Activated T-cell treated with anti-CD3 and anti-CD28 coated beads, Interleukin-2, amount 50 U/mL, for 72 hours (primary cell): ENCODE measurements at places on chromosomes 11 and 22.

DNA sequence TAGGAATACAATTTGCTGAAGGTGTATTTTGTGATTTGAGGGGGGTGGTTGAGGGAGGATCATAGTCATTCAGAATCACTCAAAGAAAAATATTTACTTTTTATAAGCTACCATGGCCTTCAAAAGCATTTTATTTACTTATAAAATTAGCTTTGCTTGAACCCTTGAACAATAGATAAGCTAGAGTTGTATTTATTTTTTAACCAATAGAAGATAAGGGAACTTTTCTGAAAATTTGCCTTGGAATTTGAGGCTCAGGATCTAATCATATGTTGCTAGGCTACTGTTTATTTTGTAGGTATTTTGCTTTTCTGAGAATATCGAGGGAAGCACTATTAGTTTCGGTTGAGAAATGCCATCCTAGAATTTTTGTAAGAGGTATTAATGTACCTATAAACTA is 82.1 kb downstream of the EMSY start:
- no peak for DNase-seq

DNA sequence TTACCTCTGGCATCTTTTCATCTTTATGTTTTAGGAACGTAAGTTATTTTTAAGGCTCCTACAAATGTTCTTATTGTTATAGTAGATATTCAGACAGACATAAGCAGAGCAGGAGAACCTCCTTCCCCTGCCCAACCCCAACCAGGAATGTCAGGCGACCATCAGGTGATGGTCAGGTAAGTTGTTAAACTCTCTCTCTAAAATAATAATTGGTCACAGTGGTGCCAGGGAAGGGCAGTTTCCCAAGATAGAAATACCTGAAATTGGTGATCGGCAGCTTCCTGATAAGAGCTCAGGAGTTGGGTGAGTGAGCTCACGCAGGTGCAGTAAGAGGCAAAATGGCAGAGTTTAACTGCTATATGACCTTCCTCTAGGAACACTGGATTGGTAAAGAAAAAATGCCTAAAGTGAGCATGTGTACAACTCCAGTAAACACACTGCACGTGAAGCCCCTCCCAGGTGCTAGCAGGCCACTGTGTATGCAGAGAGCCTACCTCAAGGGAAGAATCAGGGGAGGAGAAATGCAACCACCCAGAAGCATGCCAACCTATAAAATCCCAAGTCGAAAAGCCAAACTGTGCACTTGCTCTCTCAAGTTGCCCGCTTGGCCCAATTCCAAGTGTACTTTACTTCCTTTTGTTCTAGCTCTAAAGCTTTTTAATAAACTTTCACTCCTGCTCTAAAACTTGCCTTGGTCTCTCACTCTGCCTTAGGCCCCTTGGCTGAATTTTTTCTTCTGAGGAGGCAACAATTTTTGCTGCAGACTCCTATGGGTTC is 273.9 kb downstream of the SBF2 start:
- no peak for DNase-seq

GRCh38 chr11:17611503-17612220 is 64.6 kb downstream of the OTOG start:
- no peak for DNase-seq

DNA sequence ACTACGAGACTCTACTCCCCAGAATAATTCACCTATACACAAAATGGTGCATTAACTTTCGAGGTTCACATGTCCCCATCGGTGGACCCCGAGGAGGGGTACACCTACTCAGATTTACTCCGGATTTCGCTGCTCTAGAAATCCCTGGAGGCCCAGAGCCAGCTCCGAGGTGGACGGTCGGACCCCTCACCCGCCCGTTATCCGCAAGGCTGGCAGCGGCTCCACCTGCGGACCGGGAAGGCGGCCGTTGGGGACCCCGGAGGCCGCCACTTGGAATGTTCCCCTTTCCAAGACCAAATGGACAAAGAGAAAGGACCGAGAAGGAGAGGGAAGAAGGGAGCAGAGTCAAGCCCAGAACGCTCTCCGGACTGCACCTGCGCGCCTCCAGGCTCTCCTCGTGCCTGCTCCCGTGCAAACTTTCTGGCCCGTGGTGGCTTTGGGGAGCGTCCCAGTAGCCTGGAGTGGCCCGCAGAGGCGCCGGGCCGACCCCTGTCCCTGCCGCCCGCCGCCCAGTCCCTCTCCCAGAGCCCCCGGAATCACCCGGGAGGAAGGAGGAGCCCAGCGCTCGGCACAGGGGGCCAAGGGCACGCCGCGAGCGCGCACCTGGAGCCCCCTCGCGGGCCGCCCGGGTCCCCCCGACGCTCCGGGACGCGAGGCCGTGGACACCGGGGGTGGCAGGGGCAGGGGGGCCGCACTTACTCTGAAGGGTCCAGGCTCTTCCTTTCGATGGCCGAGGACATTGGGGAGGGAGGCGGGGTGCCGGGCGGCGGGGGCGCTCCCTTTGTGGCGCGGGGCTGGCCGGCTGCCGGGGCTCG is 23.0 kb downstream of the LMO2 start:
- DNase-seq: no peak

DNA sequence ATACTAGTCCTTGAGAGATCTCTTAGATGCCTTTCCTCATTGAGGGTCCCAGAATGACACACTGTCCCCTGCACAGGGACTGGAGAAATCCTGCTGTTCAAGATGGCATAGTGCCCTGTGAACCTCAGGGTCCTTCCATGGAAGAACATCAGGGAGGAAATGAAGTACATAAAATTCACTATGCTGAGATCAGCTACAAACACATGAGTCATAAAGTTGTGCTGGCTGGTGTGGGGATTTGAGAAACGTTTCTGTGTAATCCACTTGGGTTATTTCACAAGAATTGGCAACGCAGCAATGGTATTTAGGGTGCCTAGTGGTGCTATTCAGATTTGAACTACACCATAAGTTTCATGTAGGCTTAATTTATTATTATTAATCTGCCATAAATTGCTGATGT is 174.4 kb downstream of the MAML2 start:
- peak; percentile 35 for DNase-seq

DNA sequence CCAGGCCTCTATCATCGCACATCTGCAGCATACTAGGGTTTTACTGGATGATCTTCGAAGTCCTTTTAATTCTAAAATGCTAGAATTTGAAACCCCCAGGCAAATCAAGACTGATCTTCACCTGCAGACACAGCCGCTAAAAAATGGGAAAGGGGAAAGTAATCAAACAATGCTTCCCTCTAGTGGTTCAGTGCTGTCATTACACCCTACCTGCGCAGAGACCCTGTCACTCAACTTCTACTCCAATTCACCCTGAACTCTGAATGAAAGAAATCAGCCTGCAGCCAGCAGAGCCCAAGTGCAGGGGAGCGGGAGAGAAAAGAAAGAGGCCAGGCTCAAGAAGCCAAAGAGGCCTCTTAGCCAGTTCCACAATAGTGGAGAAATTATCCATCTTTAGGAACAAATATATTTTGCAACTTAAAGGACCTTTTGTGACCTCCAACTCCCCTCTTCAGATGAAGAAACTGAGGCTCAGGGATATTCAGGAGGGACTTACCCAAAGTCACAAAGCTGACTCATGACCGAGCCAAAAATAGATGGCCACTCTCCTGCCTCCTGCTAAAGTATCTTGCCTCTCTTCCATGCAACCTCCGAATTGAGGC is 33.0 kb downstream of the SERGEF start:
- peak; percentile 12 for DNase-seq

- DNase-seq: no peak
These were observed 37.7 kb upstream of the ADORA2A start for GRCh38 chr22:24389680-24390079.

DNA sequence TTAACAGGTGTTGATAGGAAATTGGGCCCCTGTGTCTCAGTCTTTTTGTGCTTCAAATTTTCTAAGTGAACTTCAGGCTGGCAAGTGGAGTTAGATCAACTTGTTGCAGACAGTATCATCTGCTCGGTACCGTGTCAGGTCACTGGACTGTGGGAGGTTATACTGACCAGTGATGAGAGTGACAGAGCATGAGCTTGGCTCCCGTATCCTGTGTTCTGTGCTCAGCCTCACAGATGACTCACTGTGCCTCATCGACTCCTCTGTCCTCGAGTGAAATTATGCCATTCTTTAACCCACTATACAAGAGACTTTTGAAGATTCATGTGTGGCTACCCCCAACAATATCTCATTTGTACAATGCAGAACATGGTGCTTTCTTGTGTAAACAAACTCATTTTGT is 7.9 kb downstream of the GRAP2 start:
- no peak for DNase-seq

DNA sequence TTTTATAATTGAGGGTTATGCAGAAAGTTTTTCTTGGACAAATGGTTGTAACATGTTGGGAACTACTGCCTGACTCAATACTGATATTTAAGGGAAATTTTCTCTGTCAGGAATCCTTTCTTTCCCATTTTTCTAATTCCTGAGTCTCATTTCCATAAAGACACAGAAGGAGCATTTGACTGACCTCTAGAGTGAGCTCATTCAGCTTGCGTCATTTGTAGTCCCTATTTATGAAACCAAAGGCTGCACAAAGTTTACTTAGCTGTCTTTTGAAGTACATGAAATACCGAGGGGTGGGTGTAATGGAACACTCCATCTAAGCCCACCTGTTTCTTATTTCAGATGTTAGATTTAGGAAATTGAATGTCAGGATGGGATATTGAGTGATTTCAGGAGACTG is 359.5 kb upstream of the C11orf87 start:
- no peak for DNase-seq

DNA sequence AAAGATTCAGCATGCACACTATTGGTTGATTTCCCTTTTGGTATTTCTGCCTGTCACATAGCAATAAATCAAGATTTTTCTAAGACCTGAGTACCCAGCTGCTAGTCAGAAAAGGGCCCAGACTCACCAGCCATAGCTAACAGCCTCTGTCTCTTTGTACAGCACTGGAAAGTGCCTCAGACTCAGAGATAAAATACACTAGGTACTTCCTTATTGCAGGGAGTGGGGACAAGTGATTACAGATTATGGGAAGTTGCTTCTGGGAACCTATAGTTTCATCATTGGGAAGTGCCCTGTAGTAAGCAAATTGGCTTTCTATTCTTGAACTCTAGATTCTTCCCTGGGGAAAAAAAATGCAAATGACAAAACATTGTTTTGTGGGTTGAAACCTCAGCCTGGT is at the start of gene CASP5:
TSS of gene CASP5 (minus strand) at position 166 of the 400 bp plus-strand sequence. CDS start at position 134, 32 bp downstream.
- no peak for DNase-seq

DNA sequence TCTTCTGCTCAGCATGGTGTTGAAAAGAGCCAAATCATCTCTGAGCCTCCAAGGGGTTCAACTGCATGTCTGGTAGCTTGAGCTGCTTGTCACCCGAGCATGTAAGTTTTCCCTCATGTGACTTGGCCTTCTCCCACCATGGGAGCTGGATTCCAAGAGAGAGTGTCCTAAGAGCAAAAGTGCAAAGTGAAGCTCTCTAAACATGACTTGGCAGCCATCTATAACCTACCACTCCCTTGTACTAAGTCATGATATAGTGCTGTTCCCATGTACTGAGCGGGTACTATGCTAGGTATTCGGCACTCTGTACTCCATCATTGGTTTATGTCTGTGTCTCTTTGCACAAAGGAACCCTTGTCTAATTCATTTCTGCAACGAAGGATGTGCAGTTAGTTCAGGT is 19.1 kb downstream of the SEZ6L start:
- DNase-seq: no peak

- DNase-seq: peak; percentile 18
These were observed 72.9 kb downstream of the CTTN start for GRCh38 chr11:70471254-70471653.

DNA sequence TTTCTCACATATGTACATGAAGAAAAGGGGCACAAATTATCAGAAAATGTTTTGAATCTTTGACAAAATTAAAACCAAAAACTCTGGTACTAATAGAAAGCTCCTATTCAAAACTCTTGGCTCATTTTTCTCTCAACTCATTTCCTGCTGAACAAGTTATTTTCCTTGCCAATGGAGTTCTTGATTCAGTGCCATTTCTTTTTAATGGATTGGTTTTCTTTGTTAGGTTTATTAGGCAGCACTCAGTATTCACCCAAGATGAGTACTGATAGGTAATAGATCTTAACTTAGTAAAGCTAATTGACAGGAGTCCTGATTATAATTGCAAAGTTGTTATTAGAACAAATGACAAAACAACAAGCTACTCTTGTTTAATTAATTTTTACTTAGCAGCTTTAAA is 279.4 kb upstream of the PDGFD start:
- DNase-seq: no peak

DNA sequence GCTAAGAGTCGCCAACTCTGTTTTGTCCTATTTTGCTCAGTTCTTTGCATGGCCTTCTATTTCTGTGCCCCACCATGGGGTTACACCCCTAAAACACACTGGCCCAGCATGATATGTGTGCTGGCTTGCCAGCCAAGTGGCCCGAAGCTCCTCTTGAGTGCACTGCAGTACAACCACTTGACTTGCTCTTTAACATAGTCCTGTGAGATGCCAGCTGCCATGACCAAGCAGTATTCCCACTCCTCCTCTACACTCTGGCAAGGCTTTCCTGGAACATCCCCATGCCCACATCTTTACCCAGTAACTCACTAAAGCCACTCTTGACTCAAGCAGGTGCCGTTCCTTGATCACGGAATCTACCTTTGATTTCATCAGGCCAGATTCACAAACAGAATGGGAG is 102.9 kb upstream of the GAL start:
- no peak for DNase-seq

DNA sequence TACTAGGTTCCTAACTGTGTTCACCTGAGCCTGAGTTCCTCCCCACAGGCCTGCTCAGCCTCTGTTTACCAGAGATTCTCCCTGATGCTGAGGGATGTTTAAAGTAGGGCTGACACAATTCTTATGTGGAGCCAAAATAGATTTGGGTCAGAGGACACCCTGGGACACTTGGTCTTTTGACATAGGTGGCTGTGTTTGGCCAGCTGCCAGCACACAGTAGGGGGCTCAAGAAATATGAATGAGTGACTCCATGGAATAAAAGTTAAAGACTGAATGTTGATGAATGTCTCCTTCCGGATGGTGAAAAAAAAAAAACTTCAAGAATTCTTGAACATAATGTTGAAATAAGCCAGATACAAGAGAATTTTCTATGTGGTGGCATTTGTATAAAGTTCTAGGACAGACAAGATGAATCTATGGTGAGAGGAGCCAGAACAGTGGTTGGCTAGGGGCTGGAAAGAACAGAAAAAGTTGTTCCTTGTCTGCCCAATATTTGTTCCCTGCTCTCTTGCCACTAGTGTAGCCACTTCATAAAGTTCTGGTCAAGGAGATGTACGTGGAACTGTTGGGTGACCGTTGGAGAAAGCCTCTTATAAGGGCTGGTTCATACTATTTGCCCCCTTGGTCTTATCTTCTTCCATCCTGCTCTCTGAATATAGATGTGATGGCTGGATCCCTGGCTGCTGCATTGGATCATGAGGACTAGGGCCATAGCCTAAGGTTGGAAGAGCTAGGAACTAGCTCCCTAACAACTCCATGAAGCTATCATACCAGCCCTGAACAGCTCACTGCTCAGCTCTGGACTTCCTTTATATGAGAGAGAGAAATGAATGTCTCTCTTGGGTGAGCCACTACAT is 40.3 kb upstream of the SMTN start:
- DNase-seq: no peak
